H1 (cell line): ENCODE measurements at places on chromosomes 5 and 9.
A peak's percentile ranks its signal among the peaks of the same experiment; 100 is the strongest.

DNA sequence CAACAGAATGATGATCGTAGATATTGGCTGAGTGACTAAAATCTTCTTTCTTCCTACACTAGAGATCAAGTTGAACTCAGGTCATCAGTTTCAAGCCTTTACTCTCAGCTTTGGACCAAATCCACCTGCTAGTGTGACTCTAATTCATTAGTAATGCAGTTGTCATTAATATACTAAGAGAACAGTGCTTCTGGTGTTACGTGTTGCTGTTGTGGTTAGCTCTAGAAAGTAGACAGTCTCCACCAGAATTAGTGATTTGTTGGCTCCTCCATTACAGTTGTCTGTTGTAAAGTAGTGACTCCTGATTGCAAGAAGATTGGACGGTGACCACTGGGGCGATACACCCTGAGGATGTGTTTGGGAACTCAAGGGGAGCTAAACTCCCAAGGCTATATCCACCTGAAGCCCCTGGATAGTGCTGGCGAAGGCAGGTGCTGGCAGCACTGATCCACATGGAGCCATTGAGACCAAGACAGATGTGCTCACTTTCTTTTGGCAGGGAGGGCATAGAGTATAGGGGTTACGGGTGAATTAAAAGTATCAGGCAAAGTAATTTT, 3.1 kb downstream of the CAMK4 start:
- no peak for DNase-seq

- DNase-seq, result no peak
Observed at GRCh38 chr5:60578315-60578714, 121.7 kb downstream of the DEPDC1B start.

DNA sequence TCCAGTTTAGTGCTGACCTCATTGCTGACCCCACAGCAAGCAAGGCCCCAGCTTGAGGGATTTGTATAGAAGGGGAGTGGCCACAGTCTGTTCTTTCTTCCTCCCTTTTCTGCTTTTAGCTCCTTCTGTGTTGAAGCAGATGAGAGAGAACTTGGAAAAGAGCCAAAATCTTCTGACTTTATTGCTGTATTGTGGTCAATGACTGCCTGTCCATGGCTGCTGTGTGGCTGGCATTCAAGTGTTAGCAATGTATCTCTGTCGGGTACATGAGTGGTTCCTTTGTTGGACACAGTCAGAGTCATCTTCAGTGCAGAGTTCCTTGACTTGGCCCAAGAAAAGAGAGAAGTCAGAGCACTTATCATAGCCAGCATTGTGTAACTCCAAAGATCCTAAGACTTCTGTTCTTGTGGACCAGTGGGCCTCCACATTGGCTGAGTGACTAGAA, 154.1 kb downstream of the LRRC70 start:
- no peak for DNase-seq

DNA sequence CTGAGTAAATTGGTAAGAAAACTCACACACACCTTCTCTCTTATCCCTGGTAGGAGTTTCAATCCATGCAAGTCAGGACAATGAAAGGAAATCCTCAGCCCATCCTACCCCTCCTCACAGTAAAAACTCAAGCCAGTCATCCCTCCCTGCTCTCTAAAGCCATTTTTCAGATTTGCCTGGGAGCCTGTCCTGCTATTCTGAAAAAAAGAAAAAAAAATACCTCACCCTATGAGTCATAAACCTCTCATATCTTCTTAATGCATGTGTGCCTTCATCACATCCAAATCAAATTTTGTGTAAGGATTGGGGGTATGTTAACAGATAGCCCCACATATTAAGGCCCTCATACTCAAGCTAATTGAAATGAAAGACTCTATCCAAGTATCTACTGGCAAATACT, 14.1 kb downstream of the UGT3A2 start:
- DNase-seq, result no peak

- no peak for DNase-seq
Observed at GRCh38 chr9:78972303-78972999, 599.3 kb upstream of the TLE4 start.

DNA sequence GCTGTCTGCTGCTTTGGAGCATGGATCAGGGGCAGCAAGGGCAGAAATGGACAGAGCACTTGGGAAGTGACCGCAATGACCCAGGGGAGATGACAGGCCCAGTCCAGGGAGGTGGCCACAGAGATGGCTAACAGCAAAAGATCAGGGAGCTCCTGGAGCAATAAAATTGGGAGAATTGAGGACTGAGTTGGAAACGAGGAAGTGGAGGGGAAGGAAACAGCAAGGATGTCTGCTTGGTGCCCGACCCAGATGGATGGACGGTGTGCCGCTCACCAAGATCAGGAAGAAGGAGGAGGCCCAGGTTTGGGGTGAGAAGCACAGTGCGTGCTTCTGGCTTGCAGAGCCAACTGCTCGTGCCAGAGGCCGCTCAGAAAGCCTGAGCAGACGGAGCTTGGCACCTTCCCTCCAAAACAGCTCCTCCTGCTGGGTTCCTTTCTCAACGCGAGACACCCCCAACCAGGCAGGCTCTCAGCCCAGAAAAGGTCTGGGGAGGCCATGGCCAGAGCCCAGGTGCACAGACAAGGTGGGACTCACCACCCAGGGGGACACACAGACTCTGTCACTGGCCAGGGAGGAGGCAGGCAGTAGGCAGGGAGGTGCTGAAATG, 1.7 kb upstream of the SLC34A1 start:
- no peak for DNase-seq

- peak; percentile 86 for DNase-seq
Observed at GRCh38 chr5:146340260-146341081, 1.8 kb downstream of the POU4F3 start.

- DNase-seq, result no peak
Observed at GRCh38 chr9:133264235-133264764, 10.7 kb downstream of the ABO start.

GRCh38 chr9:123478967-123479602, 123.1 kb downstream of the CRB2 start:
- DNase-seq, result no peak

DNA sequence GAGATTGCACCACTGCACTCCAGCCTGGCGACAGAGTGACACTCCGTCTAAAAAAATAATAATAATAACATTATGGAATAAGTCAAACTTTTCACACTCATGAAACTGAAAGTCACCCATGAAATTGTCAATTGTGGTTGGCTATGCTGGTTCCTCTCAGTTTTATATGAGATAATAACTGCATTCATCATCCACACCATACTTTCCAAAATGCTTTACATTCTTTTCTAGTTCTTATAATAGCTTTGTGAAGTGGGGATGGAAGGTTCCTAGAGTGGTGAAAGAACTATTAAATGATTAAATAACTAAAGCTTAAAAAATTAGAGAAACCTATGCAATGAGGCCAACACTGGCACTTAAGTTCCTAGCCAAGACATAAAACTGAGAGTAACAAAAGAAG, 12.6 kb upstream of the ASPN start:
- DNase-seq, result no peak

DNA sequence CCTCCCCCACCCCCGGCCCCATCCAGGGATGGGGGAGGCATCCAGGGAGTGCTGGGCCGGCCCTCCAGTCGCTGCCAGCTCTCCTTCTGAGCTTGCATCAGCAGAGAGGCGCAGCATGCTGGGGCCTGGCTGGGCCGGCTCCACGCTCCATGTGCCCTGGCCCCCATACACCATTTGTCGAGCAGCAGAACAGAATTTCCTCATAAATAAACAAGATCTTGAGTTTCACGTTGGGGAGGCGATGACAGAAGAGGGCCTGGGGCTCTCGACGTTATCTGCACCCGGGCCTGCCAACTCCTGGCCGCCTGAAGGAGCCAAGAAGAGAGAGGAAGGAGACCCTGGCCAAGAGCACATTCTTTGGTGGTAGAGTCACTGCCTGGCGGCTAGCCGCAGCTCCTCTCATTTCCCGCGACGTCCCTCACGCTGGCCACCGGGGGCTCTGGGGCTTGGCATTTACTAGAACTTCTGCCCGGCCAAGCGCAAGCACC, 177.0 kb downstream of the FGF18 start:
- peak; percentile 43 for DNase-seq

- no peak for DNase-seq
Observed at GRCh38 chr9:117723986-117724625, 19.9 kb downstream of the TLR4 start.

GRCh38 chr5:59328709-59329296, 564.7 kb downstream of the PDE4D start:
- no peak for DNase-seq

- no peak for DNase-seq
Observed at GRCh38 chr5:111697215-111697614, 59.8 kb downstream of the NREP start.

DNA sequence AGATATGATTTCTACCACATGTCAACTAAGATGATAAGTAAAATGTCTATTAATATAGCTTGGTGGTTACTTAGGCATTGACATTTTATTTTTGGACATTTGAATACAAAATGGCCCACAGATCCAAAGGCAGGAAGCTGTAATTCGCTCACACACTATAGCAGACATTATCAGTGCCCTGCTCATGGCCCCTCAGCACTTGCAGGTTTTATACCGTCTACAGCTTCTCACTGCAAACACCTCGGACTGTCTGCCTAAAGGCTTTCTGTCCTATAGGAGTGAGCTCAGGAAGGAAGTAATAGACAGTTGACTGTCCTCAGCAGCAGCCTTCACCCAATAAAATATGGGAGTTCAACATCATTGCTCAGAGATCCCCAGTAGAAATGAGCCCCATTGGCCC, 140.8 kb upstream of the RASA1 start:
- DNase-seq, result no peak

DNA sequence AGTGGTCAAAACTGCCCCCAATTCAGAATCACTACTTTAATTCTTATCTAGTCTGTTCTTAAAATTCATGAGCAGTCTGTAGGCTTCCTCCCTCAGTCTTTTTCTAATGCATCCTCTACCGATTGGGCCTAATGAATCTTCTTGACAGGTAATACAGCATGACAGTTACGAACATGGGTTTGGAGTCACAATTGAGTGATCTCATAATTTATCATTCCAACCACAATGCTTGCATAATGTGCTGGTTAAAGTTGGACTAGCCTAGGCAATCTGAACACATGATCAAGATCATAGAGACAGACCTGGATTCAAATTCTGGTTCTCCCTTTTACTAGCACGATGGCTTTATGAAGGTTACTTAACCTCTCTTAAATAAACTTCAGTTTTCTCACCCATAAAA, 33.1 kb upstream of the SETD9 start:
- DNase-seq, result no peak

DNA sequence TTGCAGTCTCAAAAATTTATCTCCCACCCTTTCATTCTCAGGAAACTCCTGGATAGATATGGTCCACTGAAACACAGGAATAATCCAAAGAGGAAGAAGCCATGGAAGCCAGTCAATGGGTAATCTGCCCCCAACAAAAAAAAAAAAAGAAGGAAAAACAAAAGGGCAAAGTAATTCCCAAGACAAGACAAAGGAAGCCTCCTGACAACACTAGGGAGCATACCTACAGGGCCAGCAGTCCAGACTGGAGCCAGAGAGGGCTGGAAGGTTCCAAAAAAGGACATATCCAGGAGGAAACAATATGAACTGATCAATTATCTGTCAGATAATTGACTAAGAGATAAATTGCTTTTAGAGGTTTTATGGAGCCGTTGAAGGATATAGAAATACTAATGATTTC, 12.9 kb downstream of the FNIP1 start:
- DNase-seq, result no peak

DNA sequence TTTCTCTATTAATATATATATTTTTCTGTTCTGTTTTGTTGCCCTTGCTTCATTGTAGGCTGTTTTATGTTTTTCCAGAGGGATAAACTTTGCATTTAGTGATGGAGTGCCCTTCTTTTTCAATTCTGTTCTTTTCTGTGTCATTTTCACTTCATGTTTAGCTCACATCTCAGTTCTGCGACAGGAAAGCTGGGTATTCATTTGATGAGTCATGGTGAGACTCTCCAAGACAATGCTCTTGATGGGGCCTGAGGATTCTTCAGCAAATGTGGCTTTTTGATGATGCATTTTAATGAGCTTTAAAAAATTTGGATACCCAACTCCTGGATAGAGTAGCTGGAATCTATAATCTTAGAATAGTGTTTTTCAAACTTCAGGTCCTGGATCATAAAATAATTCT, 56.5 kb upstream of the SPATA31D4 start:
- DNase-seq, result no peak

DNA sequence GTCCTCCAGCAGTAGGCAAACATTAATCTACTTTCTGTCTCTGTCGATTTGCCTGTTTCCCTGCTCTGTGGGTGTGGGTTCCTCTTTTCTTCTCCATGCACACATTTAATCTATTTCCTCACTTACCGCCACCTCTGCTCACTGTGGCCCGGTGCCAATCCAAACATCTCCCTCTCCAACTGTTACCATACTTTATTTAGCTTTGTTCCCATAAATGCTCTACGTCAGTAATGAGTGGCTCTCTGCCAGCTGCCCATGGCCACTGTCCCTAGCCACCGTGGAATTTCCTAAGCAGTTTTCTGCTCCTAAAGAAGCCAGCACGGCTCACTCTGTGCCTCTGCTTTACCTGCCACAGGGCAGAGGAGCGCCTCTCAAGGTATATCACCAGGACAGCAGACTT, 19.5 kb upstream of the GOLPH3 start:
- no peak for DNase-seq

- DNase-seq, result no peak
Observed at GRCh38 chr9:76269789-76270188, 124.4 kb downstream of the RFK start.

DNA sequence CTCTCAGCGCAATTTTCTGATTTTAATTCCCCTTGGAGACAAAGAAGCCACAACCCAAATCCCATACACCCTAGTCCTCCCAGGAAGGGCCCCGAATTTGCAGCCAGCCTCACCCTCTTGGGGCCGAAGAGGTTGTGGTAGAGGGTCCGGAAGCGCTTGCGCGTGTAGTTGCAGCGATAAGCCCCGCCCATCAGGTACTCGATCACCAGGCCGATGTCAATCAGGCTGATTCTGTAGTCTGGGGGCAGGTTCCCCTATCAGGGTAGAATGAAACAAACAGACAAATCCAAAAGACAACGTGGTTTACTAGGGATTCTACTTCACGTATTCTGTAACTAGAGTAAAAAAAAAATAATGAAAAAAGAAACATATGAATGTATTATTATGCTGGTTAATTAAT, 210.6 kb upstream of the KLF9 start:
- DNase-seq, result no peak

DNA sequence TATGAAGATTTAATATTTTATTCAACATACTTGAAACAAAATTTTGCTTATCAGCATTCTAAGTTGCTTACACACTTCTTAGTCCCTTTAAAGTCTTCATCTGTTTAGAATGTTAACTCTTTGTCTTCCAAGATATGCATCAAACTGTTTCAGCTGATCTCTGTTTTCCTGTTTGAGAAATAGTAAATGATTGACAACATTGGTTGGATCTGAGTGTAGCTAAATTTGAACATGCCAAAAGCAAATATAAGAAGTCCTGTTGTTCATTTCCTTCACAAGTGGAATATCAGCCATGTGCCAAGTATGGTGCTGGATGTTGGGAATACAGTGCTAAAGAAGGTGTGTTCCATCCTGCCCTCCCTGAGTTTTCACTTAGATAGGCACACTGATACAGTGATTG, 430.4 kb downstream of the EBF1 start:
- no peak for DNase-seq

- no peak for DNase-seq
Observed at GRCh38 chr5:139814704-139815280, 19.2 kb downstream of the PSD2 start.

GRCh38 chr5:1005904-1006655, 2.5 kb upstream of the NKD2 start:
- DNase-seq, result peak; percentile 40
